Stimulated activated CD8-positive, alpha-beta memory T cell treated with anti-CD3 and anti-CD28 coated beads, Interleukin-12 subunit alpha, Interleukin-12 subunit beta, amount 100 ng/mL, for 4 hours (primary cell): ENCODE measurements at places on chromosomes 2 and 18.

DNA sequence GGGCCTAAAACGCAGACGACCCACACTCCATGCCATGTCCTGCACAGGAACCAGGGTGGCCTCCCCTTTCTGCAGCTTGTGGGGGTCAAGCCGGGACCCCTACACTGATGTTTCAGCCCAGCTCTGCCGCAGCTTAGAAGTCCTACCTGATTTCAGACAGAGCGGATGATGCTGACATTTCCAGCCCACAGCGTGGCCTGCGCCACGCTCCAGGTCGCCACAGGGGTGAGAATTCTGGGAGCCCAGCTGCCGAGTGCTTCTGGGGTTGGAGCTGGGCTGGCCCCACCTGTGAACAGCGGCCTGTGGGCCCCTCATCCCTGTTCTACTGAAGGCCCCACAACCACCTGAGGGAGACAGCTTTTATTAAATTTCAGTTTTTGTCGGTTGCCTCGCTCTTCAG lies 77.2 kb downstream of the NFATC1 start:
- no peak for DNase-seq

DNA sequence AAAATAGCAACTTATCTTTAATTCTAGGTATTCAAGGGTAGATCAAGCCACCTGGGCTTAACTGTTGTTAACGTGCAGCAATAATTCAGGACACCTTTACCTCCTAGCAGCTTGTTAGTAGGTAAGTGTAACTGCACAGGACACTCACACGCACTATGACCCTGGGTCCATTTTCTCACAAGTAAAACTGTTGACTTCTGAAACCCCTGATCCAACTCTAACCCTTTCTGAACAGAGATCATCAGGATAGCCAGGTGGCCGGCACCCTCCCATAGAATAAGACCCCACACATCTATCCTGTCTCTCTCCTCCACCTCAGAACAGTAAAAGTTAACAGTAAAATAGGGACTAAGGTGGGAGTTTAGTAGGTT lies 610 bp downstream of the SPC25 start:
- DNase-seq, result no peak

DNA sequence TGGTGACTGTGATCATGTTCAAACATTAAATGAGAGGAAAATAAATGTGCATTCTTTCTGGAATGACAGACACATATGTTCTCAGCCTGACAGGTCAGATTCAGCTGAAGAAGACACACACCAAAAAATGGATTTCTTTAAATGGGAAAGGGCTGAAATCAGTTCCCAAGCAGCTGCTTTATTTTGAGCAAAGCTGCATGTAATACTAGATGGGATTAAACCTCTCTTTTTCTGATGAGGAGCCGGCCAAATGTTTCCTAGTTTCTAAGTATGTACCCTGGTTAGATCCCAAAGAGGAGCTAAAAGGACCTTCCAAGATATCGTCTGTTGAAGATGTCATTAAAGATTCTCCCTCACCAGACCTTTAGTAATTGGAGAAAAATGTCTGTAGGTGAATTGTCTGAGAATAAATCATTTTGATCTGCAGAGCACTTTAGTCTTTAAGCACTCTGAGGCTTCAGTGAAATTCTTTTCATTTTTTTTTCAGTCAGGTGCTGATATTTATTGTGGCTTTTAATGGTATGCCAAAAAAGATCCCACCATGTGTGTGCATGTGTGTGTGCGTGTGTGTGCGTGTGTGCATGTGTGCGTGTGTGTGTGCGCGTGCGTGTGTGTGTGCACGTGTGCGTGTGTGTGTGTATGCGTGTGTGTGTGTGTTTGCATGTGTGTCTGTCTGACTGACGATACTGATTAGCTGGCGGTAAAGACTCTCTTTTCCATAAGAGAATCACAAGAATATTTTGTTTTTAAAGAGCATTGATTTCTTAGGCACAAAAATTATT lies 175.8 kb downstream of the IRS1 start:
- DNase-seq, result no peak

DNA sequence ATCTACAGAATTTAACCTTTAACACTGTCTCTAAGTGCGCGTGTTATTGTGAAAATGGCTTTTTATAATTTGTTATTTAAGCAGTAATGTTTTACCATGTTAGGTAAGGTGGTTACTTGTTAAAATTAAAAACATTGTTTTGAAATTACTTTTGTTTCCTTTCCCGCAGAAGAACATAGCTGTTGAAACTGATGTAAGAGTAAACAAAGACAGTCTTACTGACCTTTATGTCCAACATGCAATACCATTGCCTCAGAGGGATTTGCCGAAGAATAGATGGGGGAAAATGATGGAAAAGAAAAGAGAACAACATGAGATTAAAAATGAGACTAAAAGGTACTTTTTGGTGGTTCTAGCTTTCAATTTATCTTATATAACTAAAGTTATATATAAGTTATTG lies 2.1 kb downstream of the C2orf49 start:
- no peak for DNase-seq

DNA sequence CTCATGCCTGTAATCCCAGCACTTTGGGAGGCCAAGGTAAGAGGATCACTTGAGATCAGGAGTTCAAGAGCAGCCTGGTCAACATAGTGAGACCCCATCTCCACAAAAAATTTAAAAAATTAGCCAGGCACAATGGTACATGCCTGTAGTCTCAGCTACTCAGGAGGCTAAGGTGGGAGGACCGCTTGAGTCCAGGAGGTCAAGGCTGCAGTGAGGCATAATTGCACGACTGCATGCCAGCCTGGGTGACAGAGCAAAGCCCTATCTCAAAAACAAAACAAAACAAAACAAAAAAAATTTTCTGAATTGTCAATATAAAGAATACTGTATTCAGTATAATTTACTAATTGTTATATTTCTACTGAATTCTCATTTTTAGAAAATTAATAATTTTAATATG lies 20.9 kb upstream of the NEDD4L start:
- no peak for DNase-seq

DNA sequence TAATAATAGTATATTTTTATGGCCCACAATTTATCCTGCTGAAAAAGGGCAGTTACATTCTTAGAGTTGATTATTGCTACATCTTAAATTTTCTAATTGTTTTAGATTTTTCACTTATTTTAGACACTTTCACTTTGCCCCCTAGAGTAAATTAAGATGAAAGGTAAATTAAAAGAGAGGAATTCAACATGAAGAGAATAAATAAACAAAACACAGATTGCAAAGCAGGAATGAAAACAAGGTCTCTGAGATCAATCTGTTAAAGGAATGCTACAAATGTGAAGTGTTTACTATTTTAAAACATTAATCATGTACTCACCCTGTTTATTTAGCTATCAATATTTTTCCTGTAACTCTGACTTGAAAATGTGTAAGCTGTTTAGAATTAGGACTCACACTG lies 113.5 kb upstream of the ETAA1 start:
- no peak for DNase-seq

DNA sequence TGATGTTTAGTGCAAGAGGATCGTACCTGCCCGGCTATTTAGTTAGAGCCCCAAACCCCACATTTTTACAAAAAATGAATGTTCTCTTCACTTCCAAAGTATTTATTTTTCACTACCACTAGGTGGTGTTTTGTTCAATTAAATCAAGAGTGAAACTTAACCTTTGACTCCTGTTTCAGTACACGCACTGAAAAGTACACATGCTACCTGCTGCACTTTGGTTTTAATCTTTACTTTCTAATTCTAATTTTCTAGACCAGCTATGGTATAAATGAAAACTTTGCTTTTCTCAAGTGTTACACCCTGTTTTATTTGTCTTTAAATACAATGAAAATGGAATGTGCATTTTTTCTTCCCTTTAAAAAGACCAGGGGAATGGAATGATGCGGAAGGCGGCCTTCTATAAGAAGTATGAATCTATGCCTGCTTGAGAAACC lies 31.4 kb upstream of the CHN1 start:
- no peak for DNase-seq

GRCh38 chr2:105403241-105403782 lies 4.5 kb upstream of the FHL2 start:
- no peak for DNase-seq

GRCh38 chr18:44054514-44054913 lies 626.2 kb upstream of the SETBP1 start:
- no peak for DNase-seq

DNA sequence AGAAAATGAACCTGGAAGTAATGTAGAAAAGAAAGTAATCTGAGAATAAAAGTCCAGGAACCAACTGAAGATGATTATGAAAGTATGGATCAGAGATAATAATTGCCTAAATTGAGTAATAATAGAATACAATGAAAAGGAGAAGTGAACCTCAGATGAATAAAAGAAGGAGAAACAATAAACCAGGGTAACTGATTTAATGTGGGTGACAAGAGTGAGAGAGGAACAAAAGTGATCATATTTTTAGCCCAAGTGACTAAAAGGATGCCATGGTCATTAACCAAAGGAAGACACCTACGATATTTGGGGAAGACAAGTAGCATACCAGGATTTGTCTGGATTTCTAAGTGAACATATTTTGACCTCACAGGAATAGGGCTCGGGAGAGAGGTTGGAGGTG lies 600.6 kb downstream of the RNF144A start:
- no peak for DNase-seq

DNA sequence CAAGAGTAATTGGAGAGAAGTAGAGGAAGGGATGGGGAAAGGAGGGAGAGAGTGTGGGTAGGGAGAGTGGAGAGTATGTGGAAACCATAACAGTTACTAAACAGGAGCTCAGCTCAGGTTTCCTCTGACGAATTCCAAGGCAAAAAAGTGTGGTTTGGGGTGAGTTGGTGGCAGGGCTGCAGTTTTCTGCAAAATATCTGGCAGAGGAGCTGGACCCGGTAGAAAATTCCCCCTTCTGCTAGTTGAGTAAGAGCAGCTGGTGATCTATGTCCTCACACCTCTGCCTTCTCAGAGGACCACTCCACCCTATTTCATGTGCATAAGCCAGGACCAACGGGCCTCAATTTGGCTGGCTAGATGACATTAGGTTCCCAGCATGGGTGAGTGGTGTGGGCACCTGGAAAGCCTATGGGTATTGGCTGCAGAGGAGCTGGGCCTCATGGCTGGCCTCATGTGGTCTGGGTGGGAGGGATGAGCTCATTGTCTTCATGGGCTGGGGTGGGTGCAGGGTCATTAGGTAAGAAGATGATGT lies 13.2 kb downstream of the NRP2 start:
- DNase-seq, result no peak

DNA sequence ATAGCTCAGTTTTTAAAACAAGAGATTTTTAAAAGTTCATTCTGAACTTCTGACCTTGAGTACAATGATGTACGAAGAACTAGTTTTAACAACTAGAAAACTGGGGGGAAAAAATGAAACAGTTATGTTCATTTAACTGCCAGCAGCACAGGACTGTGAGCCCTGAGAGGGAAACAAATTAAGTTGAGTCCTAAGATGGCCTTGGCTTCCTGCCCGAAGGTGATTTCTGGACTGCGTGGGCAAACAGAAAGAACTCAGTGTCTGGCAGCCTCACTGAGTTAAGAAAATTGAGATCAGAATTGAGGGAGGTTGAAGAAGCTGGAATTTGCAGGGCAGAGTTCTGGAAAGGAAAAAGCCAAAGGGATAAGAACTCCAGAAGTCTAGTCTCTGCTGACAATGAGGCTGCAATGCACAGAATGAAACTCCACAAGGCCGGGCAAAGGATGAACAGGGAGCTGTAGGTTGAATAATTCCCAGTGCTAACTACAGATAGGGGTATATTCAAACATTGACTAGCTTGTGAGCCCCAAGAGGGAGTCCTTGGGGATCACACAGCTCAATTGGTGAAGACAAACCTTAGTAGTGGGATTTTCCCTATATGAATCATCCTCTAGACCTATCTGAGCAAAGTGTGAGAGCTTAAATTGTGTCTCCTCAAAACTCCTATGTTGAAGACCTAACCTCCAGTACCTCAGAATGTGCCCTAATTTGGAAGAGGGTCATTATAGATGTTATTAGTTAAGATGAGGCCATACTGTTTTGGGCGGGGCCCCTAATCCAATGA lies 13.1 kb upstream of the CRACDL start:
- no peak for DNase-seq

DNA sequence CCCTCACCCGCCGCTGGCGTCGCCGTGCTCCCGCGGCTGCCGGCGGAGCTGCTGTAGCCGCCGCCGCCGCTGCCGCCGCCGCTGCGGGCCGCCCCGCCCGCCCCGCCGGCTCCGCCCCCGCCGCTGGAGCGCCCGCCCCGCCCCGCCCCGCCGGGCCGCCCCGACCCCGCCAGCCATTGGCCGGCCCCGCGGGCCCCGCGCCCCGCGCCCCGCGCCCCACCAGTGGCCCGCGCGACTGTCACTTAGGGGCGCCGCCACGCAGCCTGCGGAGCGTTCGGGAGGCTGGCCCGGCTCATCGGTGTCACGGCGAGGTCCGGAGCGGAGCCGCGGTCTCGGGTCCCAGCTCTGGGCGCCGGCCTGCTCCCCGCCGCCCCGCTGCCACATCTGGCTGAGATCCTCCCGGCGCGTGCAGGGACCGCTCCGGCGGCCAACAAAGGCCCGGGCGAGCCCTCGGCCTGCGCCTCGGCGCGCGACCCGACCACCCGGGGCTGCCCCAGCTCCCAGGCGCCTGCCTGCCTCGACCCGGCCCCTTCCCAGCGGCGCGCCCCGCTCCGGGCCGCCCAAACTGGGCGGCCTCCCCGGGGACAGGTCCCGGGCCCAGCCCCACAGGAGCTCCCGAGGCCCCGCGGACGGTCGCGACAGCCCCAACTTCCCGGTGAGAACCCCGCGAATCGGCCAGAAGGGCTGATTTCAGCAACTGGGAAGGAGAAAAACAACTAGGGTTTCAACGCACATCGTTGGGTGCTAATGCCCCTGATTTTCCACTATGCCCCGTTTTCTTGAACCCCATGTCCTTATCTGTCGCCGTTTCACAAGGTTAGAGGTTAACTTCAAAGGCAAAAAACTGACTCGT lies at the start of gene MGAT4A:
Gene MGAT4A, minus strand, starts transcription at position 92 of the 853 bp plus-strand sequence. CDS start 4,800 bp downstream, outside the sequence.
- peak; percentile 64 for DNase-seq

DNA sequence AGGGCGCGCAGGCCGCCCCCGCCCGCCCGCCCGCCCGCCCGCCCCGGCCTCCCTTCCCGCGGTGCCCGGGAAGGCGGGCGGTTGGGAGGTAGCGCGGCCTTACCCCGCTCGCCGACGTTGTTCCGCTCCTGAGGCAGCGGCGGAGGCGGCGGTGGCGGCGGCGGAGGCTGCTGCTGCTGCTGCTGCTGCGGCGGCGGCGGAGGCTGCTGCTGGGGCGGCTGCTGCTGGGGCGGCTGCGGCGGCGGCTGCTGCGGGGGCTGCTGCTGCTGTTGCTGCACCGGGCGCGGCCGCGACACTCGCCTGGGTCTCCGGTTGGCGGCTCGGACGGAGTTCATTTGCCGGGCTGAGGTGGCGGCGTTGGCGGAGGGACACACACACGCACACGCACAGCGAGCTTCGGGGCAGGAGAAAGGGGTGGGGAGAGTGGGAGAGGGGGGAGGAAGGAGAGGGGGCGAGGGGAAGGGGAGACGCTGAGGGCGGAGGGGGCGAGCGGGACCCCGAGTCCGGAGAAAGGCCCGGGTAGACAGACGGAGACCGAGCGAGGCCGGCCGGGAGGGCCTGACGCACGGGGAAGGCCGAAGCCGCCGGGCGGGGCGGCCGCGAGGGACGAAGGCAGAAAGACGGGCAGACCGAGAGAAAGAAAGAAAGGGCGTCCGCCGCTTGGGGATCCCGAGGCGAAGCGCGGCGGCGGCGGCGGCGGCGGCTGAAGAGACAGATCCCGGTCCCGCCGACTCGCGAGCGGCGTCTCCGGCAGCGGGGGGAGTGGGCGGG lies 727 bp downstream of the FBXO11 start:
- DNase-seq, result peak; percentile 53

GRCh38 chr2:105873721-105874120 lies 129.0 kb downstream of the NCK2 start:
- peak; percentile 58 for DNase-seq
